ENCODE measurements at places on chromosomes 7 and 10.

DNA sequence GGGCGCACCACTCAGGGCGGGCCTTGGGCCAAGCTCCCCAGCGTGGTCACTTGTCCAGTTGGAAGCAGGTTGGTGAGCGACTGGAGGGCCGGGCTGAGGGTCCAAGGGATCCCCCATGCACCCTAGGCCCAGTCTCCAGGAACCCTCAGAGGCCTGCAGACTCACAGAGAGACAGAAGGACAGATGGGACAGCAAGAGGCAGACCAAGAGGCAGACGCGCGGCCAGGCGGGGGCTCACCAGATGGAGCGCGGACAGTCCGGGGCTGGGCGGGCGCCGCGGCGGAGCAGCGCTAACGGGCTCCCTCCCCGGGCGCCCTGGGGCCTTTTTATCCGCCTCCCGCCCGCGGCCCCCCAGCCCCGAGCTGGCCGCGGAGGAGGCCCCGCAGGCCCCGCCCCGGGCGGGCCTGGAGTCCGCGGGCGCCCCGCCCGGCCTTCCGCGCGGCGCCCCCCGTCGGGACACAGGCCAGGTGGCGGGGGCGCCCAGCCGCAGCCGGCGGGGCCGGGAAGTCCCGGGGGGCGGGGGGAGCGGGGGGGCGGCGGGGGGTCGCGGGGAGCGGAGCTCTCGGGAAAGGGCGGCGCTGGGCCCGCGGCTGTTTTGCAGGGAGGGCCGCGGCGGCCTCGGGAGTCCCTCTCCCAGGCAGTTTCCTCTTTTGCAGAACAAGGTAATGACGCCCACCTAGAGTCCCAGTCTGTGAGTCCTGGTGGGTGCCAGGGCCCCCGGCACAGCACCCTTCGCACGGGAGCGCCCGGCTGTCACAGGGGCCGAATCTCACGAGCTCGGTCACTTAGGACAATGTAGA lies at the start of gene LOXL4:
Gene LOXL4, minus strand, starts transcription at position 301 of the 800 bp plus-strand sequence. CDS start 5,175 bp downstream, outside the sequence.
- peak; percentile 56 for DNase-seq

DNA sequence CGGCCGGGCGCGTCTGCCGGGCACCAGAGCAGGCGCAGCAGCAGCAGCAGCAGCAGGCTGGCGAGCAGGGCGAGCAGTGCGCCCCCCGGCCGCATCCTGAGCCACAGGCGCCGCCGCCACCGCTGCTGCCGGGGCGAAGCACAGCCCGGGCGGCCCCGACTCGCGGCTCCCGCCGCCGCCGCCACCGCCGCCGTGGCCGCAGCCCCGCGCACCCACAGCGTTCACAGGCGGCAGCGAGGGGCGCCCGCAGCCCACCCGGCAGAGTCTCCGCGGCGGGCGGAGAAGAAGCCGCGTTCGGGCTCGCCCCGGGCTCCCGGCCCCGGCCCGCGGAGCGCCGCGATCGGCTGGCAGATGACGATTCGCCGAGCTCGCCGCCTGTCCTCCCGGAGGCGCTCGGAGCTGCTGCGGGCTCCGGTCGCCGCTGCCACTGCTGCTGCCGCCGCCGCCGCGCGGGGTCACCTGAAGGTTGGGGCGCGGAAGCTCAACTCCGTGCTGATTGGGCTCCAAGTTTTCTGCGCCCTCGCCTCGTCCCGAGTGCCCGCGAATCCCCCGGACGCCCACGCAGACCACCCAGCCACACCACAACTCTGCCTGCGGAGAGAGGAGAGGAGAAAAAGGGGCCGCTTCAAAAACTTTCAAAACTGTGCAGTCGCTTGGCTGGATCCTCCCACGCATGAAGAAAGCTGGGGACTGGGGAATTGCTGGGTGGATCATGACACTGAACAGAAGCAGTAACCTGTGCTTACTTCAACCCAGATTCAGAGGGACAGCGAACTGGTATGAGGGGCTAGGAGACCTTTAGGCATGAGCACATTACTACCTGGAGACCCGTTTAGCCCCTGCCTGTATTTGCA lies at the start of gene ST8SIA6:
Gene ST8SIA6, minus strand, starts transcription at position 435 of the 854 bp plus-strand sequence. Its CDS starts 340 bp downstream, at position 95.
- DNase-seq, result peak; percentile 12

DNA sequence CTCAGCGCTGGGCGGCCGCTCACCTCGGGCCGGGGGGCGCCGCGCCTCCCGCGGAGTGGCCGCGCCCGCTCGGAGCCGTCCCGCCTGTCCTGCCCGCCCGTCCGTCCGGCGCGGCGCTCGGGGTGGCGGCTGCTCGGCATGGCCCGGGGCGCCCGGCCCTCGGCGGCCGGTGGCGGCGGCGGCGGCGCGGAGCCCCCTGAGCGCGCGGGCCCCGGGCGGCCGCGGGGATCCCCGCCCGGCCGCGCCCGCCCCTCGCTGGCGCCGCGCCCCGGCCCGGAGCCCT lies 338 bp downstream of the SDK1 start:
- DNase-seq, result no peak

DNA sequence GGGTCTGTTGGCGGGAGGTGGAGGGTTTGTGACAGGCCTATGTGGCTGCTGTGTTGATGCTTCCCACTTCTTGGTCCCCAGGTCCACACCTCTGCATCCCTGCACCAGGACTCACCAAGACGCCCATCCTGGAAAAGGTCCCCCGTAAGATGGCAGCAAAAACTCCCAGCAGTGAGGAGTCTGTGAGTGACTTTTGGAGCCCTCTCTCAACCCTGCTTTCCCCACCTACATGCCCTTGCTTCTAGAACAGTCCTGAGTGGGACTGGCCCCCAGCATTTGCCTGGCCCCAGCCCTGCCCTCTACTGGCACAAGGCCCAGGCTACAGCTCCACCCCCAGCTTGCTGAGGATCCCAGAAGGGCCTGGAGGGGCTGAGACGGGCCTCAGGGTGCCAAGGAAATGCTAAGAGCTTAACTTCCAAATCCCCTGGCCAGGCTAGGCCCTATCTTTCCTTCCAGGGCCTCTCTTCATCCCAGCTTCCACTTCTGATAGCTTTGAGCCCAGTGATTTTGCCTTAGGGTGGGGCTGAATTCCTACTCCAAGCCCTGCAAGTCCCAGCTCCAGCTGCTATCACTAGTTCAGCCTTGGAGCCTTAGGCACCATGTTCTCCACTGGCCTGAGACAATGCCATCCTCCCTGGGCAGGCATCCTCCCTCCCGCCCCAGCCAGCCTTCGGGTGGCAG lies 2.7 kb downstream of the CHAT start:
- no peak for DNase-seq

DNA sequence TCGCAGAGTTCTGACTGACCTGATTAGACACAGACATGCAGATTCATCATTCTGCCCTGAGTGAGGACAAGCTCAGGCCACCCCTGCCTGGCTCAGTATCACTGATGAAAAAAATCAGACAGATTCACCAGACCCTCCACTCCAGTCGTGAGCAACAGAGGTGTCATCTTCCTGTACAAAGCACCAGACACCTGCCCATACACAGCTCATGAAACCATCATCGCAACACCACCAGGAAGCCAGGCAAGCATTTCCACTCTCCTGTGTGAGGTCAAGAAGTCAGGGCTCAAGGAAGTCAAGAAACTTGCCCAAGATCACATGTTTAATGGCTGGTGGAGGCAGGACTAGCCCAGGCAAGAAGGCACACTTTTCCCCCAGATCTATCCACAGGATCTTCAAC lies 163.0 kb downstream of the CALN1 start:
- no peak for DNase-seq

- DNase-seq, result no peak
Measured at GRCh38 chr10:93067443-93068365, 6.0 kb upstream of the CYP26A1 start.

GRCh38 chr7:31991406-31991805 lies 78.8 kb downstream of the PDE1C start:
- no peak for DNase-seq

DNA sequence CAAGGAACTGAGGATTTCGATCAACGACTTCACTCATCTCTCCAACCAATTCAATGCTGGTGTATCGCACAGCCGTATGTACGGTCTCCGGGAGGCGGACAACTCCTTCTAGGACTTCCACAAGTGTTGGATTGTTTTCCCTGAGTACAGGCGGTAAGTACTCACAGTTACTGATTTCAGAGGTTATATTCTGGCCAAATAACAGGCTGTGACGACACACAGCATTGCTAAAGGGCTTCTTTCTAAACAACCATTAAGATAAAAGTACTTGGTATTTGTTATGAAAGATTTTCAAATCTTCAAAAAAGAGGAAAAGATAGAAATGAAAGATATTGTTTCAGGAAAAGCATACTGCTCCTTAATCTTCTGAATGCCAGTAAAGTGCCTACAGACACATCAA lies 52.2 kb downstream of the IRF5 start:
- no peak for DNase-seq

DNA sequence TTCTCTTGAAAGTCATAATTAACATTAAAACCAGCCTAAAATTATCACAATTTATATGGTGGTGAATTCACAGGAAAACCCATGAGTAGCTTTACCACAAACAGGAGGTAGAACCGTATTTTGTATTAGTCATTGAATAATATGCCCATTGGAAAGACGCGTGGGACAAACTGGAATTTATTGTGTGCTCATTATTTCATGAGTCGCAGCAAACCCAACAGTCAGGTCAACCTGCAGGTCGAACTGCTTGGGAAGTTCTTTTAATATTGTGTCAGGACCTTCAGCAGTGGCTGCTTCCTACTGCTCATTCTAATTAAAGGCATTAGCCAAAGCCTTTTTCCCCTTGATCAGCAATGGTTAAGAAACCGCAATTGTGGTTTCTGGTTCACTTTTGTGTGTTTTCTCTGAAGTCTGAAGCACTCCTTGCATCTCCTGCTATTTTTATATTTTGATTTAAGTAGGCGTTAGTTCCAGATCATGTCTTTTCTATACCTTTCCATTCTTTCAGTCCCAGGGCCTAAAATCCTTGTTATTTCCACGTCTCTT lies 100.1 kb downstream of the RAB11FIP2 start:
- no peak for DNase-seq

All from posterior cingulate gyrus (tissue), 11 donors.